Stimulated activated CD8-positive, alpha-beta memory T cell treated with anti-CD3 and anti-CD28 coated beads, Interleukin-4, amount 100 ng/mL, for 1 hour (primary cell): ENCODE measurements at places on chromosomes 12 and 14.

GRCh38 chr12:32603858-32604257 lies 75.2 kb upstream of the DNM1L start:
- DNase-seq: no peak

DNA sequence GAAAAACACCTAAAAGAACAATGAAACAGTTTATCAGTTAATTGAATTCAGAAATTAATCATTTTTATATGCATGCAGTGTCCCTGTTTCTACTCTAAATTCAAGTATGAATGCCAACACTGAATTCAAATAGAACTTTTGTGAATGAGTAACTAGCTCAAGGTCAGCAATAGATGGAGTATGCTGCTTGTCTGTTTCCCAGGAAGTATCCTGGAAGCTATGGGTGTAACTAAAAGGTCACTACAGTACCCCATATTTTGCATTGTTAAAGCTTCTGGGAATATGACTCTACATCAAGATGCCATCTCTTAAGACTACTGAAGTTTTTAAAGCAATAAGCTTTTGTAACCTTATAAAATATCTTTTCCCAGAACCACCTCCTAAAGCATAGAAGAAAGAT lies 681.4 kb upstream of the FBXO33 start:
- no peak for DNase-seq

GRCh38 chr12:108691998-108692808 lies 39.1 kb downstream of the CORO1C start:
- DNase-seq: no peak

GRCh38 chr14:59301354-59301753 lies 112.9 kb downstream of the DAAM1 start:
- no peak for DNase-seq

DNA sequence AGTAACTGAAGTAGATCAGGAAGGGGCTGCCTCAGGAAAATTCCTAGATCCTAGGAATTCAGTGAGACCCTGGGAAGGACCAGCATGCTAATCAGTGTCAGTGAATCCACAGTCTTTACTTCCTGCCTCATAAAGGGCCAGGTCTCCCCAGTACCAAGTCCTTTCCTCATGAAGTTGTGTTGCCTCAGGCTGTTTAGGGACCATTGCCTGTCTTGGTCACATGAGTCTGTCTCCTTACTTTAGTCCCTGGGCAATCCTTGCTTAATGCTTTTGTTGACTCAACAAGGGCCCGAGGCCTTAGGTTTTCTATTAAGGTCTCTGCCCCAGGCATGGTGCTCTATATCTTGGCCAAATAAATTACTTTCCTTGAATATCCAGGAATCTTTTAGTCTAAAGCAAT lies 16.1 kb upstream of the ATF1 start:
- DNase-seq: no peak

GRCh38 chr14:32654106-32654505 lies 284.6 kb upstream of the NPAS3 start:
- DNase-seq: no peak

DNA sequence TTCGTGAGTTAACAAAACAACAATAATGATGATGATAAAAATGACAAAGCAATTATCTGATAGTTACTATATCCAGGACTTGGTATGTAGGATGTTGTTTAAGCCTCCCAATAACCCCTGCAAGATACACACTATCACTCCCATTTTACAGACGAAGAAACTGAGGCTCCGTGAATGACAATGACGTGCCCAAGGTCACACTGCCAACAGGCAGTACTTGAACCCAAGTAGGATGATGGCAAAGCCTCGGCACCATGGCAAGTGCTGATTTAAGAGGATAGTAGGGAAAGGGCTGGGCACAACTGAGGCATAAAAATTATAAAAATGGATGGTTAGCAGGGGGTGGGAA lies 226.8 kb upstream of the LHX5 start:
- DNase-seq: no peak

DNA sequence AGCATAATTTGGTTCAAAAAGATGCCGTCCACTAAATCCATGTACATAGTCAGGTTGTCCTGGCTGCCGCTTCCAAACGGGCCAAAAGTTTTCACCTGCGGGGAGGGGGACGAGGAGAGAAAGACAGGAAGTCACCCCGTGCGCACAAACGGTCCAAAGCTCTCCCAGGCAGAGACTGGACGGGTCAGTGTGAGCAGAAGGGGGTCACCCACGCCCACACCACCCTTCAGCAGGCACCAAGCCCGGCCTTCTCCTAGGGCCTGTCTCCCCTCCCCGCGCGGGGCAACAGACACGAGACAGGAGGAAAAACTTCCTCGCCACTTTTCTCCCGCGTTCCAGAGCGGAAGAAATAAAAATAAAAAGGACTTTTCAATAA lies 888 bp downstream of the CCDC88C start:
- no peak for DNase-seq
